ENCODE measurements at places on chromosomes 4 and X.

DNA sequence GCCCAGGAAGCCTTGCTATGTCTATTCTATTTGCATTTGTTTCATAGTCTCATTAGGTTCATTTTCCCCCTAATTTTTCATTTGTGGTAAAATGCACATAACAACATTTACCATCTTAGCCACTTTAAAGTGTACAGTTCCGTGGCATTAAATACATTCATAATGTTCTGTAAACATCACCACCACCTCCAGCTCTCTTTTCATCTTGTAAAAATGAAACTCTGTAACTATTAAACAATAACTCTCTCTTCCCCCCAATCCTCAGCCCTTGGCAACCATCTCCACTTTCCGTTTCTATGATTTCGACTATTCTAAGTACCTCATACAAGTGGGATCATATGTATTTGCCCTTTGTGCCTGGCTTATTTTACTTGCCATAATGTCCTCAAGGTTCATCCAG lies 19.9 kb downstream of the ARHGEF38 start:
- DNase-seq: no peak

GRCh38 chr4:6546681-6547447 lies 28.1 kb upstream of the MAN2B2 start:
- DNase-seq: no peak

- DNase-seq: no peak
Measured at GRCh38 chrX:5807181-5807580, 421.5 kb downstream of the NLGN4X start.

DNA sequence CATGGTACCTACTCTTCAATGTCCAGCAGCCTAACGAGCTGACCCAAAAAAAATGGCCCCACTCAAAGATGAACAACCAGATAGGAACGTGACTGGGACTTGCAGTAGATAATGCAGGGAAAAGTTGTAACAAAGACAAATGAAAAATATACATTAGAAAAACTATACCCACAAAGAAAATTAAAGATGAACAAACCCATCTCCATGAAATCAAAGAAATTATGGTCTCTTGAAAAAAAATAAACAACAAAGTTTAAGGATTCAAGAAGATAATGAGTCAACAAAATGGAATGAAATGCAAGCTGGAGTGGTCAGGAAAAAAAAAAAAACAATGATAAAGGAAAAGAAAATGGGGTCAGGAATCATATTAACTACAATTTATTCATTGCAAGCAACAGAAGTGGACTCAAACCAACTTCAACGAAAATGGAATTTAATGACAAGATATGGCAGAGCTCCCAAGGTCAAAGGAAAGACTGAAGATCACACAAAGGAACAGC lies 309.8 kb upstream of the GALNT7 start:
- DNase-seq: no peak

DNA sequence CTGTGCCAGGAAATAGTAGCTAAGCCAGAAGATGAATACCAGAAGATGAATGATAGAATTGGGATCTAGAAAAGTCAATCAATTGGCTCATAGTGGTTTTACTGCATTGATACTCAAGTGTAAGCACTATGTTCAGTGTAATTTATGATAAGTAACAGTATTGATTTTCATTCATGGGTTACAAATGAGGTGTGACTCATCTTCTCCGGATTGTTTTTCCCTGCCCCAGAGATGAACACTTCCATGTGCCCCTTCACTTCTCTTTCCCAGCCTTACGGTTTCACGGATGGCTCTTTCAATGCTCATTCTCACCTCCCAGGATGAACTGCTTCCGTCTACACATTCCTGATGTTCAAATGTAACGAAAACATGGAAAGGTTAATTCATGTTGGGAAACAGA lies 9.8 kb upstream of the GUCY1B1 start:
- no peak for DNase-seq

Data from cerebellar nuclear complex (tissue), 1 donor.